ENCODE measurements at places on chromosomes 4 and X.

- no peak for DNase-seq
These were observed 33.8 kb downstream of the OTUD6A start for GRCh38 chrX:70096052-70096451.

DNA sequence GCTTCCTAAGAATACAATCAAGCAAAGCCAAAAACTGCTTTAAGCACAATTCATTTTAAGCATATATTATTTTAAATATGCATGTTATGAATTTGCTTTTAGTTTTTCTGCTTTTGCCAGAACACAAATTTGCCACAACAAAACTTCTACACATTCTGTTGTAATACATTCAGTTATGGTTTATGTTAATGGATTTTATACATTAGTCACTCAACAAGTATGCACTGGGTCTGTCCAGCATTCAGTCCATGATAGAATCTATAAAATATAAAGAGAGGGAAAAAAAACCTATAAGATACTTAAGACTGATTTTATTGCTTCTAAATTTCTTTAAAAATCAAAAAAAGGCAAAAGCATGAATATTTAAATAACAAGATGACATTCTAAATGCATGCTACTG, 22.2 kb downstream of the IQCM start:
- DNase-seq = no peak

DNA sequence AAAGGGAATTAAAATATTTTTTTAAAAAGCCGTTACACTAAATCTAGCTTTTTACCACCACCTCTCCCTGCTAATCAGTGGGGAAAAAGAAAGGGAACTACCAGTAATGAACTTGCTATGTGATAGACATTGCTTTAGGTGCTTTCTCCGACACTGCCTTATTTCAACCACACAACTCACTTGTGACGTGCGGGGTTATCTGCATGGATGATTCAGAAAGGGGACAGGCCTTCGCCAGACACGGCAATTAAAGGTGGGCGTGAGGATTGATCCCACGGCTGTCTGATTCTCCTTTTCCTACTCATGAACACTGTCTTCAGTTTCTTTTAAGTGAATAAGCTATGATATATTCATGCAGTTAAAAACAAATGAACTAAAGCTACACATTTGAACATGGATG, 882 bp upstream of the CXCR3 start:
- no peak for DNase-seq

DNA sequence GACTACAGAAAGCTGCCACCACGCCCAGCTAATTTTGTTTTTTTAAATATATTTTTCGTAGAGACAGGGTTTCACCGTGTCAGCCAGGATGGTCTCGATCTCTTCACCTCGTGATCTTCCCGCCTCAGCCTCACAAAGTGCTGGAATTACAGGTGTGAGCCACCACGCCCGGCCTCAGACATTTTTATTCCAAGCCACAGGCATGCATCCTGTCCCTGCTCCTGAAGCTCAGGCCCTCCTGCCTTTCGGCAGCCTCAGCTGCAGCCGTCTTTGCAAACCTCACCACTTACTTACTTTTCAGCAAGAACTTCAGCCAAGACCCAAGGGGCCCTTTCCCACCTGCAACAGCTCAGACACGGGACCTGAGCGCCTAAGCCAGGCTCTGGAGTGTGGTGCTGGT, 26.0 kb downstream of the FAM53A start:
- DNase-seq = no peak

DNA sequence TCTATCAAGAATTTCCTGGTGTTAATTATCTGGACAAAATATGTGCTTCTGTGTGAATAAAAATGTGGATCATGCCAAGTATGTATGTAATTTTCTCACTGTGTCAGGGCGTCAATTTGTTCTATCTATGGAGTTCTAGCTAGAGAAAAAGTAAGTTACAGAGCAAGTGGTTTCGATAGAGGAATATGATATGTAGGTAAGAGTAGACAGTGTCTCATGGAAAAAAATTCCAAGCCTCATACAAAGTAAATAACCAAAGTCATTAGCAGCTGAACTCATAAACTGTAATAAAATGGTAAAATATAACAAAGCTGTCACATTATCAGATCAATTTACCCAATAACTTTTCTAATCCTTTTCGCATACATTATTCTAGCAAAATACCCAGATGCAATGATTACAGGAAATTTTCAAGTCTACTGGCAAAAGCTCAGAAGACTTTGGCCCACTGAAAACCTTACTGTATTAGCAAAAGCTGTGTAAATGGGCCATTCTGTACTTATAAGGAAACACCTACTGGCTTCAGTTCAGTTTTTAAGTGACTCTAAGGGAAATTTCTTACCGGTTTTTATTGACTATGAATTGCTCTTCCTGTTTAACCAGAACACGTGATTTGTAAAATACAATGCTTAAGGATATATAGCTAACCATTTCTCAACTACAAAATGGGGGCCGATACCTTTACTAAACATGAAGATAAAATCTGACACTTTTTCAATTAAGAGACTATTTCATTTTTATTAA, 121.0 kb upstream of the ARSJ start:
- DNase-seq = no peak

DNA sequence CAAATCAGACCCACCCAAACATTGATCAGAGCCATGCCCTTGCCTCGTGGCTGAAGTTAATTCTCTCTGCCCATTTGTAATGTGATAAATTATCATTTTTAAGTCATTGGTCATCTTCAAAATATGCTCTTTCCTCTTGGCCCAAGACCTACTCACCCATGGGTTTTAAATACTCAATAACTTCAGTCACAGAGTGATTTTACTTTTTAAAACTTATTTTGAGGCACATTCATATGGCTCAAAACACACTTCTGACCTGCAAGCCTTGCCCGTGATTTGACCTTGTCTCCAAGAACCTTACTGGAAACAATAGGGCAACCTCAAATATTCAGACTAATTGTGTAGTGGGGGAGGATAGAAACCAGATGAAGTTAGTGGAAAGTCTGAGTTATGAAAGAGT, 176.2 kb upstream of the LNX1 start:
- no peak for DNase-seq

DNA sequence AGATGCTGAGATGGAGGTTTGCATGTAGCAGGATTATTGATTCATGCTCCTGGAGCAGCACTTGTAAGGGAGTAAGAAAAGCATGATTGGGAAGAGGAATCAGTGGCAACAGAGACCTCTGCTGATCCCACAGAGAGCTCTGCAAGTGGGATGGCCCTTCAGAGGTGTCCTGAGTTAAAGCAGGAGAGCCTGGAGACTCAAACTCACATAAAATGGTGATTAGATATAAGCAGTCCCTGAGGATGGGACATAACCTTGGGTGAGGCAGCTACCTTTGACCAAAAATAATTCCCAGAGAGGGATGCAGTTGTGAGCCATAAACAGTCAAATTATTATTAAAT, 25.4 kb upstream of the BMPR1B start:
- DNase-seq = no peak

DNA sequence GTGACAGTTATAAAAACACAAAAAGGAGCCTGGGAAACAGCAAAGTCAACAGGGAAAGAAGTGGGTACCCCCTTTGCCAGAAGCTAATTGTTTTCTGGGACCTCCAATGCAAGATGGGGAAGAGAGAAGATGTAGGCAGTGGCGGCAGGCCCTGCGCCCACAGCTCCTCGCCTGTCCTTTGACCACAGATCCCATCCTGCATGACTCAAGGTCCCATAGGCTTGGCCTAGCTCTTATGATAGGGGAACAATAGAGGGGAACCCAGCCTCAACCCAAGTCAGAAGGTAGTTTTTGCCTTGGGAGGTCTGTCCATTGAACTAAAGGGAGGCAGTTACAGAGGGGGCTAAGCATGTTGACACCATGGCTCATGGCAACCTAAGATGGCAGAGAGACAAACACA, 14.2 kb downstream of the ZMYM3 start:
- DNase-seq = no peak

- DNase-seq = no peak
These were observed 6.8 kb upstream of the IQSEC2 start for GRCh38 chrX:53288189-53288588.

DNA sequence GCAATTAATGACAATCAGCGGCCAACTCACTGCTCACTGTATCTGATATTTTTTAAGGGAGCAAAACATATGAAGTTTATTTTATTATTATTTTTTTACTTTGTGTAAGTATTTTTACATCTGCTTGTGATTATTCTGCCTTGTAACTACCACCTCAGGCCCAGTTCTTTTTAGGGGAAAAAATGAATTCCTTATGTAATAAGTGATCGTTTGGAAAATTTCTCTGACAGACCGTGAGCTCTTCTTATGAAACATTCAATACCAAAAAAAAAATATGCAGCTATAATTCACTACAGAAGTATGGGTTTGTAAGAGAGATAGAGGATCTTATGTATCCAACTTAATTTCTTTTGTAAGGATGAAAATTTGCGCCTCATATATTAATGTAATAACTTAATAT, 33.5 kb upstream of the STOX2 start:
- DNase-seq = no peak

DNA sequence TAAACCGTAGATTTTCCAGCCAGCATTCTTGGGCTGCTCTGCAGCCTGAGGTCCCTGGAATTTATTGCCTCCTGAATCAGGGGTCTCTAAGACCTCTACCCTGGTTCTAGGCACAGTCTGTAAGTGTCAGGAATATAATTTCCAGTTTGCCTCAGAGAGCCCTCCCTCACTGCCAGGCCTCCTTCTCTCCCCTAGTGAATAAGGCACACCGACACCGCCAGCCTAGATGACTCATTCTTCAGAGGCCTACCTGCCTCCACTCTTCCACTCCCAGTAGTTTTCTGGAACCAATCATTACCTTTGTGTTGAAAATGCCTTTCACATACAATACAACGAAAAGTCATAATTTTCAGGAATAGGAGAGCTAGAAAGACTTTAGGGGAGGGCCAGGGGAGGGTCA, 50.3 kb upstream of the ARHGEF9 start:
- no peak for DNase-seq

DNA sequence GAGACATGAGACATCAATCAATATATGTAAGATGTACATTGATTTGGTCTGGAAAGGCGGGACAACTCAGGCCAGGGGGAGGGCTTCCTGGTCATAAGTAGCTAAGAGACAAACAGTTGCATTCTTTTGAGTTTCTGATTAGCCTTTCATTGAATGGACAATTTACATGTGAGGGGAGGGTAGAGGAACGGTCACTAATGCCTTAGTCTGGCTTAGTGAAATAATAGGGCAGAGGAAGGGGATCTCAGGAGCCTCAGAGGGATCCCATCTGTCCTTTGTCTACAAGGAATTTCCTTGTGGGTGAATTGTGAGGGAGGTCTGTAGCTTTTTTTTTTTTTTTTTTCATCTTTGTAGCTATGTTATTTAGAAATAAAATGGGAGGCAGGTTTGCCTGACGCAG, 88.3 kb downstream of the GK start:
- DNase-seq = no peak

- DNase-seq = peak; percentile 31
These were observed 125.3 kb downstream of the COL4A6 start for GRCh38 chrX:108312957-108313356.

DNA sequence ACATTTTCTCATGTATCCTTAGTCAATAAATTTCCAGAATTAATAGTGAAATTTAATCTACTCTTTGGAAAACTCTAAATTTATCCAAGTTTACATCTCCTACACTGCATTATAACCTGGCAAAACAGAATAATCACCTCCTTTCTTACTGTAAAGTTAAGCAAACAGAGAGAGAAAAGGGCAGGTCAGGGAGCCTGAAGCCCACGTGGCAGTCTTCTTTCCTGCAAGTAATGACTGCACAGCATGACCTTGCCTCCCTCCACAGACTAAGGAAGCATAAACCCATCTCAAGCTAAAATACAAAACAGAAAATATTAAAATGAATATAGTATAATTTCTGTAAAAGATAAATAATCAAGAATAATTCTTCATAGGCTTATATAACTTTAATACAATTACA, 1153.0 kb downstream of the C4orf33 start:
- DNase-seq = no peak

DNA sequence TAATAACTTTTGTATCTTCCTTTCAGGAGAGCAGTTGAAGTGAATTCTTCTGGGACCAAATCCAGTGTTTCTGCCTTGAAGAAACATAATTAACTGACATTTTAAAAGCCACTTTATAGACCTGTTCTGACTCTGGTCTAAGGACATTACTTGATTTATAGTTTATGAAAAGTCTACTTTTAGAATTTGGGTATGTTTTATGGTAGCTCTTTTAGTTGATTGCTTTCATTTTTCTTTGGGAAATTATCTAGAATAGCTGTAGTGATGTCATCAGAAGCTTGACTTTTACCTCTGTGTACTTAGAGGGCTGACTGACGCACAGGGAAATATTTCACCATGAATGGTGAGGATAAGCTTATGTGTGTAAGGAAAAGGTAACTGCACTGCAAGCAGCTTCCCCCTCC, 131.8 kb upstream of the LIMCH1 start:
- no peak for DNase-seq

DNA sequence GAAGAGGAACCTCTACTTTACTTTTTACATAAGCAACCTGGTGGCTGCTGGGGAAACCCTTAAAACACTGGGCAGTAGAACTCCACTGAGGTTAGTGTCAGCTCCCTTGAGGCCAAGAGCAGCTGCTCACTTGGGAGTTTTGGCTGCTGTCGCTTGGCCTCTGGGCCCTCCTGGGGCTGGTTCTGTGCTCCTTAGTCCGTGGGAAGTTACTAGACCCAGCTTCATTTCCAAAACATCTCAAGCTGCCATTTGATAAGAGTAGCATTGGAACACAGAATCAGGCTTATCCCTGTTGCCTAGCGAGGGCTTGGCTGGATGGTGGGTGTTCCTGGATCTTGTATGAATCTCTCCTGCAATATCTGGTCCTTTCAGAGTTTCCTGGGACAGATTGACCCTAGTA, 26.1 kb downstream of the RNF4 start:
- no peak for DNase-seq

GRCh38 chr4:82033862-82034261, 339.9 kb downstream of the HNRNPD start:
- no peak for DNase-seq

DNA sequence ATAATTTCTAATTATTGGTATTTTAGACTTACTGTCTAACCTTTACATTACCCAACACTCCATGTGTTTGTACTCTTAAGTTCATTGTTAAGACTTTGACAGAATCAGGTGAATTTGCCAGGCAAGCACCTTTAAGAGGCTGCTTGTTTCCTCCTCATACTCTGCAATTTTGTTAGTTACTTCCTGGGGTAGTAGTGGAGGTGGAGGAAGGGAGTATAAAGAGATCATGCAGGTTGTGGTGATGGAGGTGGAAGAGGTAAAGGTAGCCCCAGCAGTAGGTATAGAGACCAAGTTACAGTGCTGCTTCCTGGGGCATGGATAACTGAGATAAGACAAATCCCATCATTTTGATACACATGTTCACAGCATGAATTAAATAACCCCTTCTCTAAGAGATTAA, 6.7 kb downstream of the WDR44 start:
- DNase-seq = no peak

DNA sequence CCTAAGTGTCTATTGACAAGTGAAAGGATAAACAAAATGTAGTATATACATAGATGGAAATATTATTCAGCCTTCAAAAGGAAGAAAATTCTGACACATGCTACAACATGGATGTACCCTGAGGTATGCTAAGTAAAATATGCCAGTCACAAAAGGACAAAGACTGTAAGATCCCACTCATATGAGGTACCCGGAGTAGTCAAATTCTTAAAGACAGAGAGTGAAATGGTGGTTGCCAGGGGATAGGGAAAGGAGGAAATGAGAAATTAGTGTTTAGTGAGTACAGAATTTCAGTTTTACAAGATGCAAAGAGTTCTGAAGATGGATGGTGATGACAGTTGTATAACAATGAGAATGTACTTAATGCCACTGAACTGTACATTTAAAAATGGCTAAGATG, 102.3 kb upstream of the NAP1L5 start:
- no peak for DNase-seq
